ENCODE measurements at places on chromosomes 3 and 15. TPM values are rescaled to one million over a fixed set of nuclear protein-coding genes. Genes with fewer than 3 reads are reported as not detected.

- DNase-seq, result no peak
Measured at GRCh38 chr3:143814443-143814889, 33.8 kb downstream of the SLC9A9 start.

DNA sequence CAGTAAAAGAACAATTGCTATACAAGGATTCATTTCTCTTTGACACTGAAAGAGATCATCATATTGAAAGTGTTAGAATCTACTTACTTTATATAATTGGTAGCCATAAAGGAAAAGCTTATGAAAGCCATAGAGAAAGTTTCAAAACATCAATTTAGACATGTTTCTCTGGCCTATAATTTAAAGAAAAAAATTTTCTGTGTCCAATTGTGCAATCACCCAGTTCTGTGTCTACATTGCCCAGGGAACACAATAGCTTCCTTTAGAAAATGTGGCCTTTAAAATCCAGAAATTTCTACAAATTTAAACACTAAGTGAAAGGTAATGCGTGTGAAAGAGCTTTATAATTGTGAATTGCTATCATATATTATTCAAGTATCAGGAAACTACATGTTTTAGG lies 259.2 kb downstream of the GBE1 start:
- no peak for DNase-seq

DNA sequence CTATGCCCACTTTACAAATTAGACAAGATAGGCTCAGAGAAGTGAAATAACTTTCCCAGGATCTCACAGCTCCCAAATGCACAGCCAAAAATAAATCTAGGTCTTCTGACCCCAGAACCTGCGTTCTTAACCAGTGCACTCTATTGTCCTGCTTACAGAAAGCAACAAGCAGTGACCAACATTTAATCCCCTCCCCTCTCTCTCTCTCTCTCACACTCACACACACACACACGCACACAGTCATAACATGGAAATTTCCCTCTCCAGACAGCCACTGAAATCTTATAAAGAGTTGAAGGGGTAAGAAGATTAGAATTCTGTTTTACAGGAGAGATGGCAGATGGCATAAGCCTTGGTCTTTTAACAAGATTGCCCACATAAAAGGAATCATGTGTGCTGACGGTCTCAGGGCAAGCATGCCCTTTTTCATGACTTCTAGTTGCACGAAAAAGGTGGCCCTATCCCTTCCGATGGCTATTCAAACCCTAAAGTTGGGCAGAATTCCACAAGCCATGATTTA lies 29.4 kb downstream of the EOGT start:
- no peak for DNase-seq

GRCh38 chr15:44798826-44799225 lies 62.5 kb downstream of the TRIM69 start:
- DNase-seq, result no peak

- no peak for DNase-seq
Measured at GRCh38 chr15:25773248-25773647, 89.9 kb downstream of the ATP10A start.

- DNase-seq, result no peak
Measured at GRCh38 chr3:119420196-119420595, 43.2 kb downstream of the TMEM39A start.

DNA sequence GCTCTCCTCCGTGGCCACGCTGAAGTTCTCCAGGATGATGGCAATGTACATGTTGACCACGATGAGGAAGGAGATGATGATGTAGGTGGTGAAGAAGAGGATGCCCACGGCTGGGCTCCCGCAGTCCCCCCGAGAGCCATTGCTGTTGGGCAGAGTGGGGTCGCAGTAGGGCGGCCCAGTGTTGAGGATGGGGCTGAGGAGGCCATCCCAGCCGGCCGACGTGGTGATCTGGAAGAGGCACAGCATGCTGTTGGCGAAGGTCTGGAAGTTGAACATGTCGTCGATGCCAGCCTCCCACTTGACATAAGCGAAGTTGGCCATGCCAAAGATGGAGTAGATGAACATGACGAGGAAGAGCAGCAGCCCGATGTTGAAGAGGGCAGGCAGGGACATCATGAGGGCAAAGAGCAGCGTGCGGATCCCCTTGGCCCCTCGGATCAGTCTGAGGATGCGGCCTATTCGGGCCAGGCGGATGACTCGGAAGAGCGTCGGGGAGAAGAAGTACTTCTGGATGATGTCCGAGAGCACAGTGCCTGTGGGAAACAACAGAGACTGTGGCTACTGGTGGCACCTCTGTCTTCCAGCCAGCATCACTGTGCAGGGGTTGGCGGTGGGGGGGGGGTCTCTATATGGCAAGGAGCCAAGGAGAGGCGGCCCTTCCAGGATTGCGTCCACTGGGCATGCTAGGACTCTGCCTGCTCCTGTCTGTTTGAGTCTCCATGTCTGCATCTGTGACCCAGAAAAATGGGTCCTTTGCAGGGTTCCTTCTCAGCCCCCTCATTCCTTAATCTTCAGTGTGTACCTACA lies 55.1 kb downstream of the EXOG start:
- DNase-seq, result no peak

DNA sequence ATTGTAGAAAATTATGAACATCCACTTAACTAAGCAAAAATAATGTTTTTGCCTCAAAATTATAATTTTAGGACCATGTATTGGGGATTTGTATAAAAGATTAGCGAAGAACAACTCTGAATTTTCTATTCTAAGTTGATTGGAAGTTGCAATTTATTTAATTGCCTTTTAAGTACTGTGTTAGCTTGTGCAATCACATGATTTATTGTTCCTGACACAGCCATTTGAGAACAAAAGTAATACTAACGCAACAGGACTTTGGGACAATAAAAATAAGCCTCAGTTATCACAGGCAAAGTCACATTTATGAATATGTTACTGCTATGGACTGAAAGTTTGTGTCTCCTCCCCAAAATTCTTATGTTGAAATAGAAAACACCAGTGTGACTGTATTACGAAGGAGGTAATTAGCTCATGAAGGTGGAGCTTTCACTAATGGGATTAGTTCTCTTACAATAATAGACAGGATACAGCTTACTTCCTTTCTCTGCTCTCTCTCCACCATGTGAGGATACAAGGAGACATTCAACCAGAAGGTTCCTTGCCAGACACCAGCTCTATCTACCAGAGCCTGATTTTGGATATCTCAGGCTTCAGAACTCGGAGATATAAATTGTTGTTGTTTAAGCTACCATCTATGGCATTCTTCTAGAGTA lies 745.9 kb downstream of the ZBBX start:
- DNase-seq, result no peak

DNA sequence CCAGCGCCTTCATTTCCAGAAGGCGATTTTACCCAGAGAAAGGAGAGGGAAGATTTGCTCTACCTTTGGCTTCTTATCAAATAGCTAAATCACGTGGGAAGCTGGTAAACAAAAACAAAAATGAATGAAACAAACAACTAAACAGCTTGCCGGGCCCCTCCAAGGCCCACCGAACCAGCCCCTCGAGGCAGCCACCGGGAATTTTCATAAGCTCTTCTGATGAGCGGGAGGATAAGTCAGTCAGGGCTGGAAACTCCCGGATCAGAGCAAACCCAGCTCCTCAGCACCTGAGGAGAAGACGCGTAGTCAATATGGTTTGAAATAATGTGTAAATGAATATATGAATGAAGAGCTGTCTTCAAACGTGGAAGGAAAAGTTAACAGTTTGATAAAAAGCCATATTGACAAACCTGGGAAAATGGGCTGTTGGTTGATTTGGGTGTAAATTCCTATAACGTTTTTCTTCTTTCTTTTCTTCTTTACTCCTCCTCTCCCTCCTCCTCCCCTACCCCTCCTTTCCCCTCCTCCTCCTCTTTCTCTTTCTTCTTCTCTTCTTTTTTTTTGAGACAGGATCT lies 10.7 kb downstream of the RPLP1 start:
- DNase-seq, result no peak

DNA sequence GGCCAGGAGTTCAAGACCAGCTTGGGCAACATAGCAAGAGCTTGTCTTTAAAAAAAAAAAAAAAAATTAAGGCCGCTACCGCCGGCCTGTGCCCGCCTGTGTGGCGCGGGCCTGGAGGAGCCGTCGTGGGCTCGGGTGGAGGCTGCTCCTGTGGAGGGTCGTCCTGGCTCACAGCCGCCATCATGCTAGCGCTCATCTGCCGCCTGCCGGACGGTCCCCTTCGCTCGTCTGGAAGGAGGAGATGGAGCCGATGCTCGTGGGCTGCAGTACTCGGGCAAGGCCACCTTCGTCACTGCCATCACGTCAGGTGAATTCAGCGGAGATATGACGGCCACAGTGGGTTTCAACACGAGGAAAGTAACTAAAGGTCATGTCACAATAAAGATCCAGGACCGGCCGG lies 37.4 kb downstream of the TFRC start:
- no peak for DNase-seq

DNA sequence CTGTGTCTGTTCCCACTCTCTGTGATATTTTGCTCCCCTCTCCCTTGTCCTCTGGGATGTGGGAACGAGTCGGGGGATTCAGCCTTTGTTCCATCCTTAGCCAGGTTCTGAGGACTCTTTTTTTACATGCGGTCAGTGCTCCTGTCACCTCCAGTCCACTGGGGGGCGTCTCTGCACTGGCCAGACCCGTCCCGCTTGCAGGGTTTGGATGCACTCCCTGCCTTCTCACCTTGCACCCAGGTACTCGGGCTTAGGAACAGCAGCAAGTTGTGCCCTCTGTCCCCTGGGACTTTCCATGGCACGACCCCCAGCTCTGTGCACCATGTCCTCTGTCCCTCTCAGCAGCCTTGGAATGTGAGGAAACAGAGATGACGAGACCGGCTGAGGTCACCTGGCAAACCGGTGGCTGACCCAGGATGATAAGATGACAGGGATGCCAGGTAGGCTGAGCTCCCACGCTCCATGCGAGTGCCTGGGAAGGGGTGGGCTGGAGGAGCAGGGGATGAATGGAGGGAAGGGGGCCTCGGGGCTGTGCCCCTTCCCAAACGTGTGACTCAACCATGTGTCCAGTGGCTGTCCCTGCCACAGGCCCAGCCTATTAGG lies 27.3 kb upstream of the FGD5 start:
- peak; percentile 32 for DNase-seq

GRCh38 chr3:172977696-172978095 lies 163.3 kb downstream of the SPATA16 start:
- no peak for DNase-seq

DNA sequence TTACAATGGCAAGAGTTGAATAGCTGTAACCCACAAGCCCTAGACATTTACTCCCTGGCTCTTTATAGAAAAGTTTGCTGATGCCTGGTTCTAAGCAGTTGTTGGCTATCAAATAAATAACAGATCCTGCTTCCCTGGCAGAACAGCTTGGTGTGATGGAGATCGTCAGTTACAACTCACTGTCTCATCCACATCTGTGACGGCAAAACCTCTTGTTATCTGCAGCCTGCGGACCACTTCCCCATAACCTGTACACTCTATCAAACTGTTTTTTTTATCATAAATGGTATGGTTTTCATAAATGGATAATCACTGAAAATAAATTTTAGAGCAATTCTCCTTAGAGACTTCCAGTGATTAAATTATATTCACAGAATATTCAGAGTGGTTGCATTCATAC lies 14.1 kb downstream of the ZDHHC3 start:
- no peak for DNase-seq

- no peak for DNase-seq
Measured at GRCh38 chr3:62233065-62233464, 140.3 kb downstream of the FEZF2 start.

- peak; percentile 67 for DNase-seq
Measured at GRCh38 chr3:146529021-146529420, 15.4 kb downstream of the PLSCR1 start.

GRCh38 chr15:100764778-100765466 lies 114.7 kb upstream of the ALDH1A3 start:
- DNase-seq, result peak; percentile 95

DNA sequence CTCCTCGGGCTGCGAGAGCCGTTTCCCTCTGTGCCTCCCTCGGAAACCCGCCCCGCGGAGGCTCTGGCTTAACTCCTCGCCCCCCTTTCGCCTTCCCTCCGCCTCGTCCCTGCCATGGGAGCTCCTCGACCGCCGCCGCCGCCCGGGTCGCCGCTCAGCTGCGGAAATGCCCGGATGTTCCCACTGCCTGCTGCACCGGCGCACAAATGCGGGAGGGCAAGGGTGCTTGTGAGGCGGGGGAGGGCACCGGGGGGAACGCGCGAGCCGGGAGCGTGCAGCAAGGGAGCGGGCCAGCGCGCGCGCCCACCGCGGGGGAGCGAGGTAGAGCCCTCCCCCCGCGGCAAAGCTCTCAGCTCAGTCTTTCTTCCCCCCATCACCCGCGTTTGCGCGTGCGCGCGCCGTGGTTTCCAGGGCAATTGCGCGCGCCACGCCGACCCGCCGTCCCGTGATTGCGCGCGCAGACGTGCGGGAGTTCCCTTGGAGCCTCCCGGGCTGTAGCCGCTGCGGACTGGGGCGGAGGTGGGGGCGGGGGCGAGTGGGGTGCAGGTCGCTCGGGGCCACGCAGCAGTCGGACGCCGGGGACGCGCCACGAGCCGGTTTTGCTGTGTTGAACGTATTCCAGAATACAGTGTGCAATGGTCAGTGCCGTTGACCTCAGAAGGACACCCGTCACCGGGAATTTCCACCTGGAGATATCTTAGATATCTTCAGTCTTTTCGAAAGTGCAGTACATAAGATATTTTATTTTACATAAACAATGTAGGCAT lies at the start of gene DMXL2:
Gene DMXL2, minus strand, starts transcription at position 168 of the 767 bp plus-strand sequence. CDS start 226 bp downstream, outside the sequence.
- DNase-seq, result peak; percentile 86

GRCh38 chr3:52533623-52534280 lies at the start of gene NT5DC2:
Gene NT5DC2, minus strand, starts transcription at chr3:52533857. Its CDS starts 120 bp downstream, at chr3:52533737.
- peak; percentile 64 for DNase-seq

DNA sequence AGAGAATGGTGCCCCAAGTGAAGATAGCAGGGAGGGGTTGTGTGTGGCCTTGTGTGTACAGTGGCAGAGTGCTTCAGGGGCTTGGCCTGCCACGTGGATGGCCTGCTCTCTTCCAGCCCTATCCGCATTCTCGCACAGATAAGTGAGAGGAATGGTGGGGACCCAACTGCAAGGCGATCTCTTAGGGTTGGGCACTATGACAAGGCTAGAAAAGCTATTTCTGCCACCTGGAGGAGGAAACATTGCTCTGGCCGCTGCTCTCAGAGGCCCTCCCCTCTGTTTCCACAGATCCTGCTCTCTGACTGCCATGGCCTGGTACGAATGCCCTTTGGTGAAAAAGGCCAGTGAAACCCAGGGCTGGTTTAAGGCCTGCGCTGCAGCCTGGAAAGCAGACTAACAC lies 20.6 kb downstream of the EEFSEC start:
- no peak for DNase-seq

GRCh38 chr3:26281284-26281985 lies 341.1 kb upstream of the LRRC3B start:
- no peak for DNase-seq

GRCh38 chr3:194890091-194890490 lies 204.4 kb downstream of the FAM43A start:
- no peak for DNase-seq

DNA sequence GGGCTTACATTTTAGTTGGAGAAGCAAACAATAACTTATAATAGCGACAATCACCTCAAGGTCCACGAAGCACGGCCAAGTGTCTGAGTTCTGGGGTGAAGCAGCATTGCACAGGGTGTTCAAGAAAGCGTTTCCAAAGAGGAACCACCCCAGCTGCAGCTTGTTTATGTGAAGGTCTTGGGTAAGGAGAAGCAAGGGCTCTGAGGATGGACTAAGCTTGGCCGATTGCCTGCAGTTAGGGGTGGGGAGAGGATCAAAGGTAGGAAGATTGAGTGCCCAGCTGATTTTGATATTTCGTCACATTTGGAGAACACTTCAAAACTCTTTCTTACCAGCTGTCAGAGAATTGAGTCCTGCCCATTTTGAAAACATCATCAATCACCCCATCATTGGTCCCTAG lies 321.6 kb upstream of the DNAJC19 start:
- DNase-seq, result no peak

MKRN3 gene
- total RNA-seq, result under 0.01 TPM

SEC62 gene
- total RNA-seq, result 49.9 TPM

KBTBD12 gene
- not detected for total RNA-seq

RTP3 gene
- total RNA-seq, result not detected

TNFSF10 gene
- total RNA-seq, result 4.3 TPM

ALDH1A2 gene
- total RNA-seq, result 7.7 TPM

GNB4 gene
- total RNA-seq, result 49.6 TPM

All from fibroblast of lung (primary cell).